ENCODE measurements at places on chromosomes 6 and 20.

DNA sequence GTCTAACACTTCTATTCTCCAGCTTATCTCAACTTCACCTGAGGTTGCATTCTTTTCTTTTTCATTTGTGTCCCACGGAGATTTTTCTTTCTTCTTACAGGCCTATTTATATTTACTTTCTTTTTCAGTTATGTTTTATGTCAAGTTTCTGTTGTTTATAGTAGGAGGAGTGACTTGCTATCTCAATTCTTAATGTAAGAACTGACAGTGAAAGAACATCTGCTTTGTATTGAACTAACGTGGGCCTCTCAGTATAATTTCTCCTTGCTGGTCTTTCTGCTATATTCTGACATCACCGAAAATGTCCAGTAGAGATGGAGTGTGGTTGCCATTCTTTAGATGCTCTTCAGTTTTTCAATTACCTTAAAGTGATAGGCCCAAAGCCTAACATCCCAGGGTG lies 521.7 kb downstream of the EPM2A start:
- DNase-seq, result no peak

GRCh38 chr20:13384132-13384531 lies 163.1 kb downstream of the ISM1 start:
- DNase-seq, result no peak

GRCh38 chr20:38617011-38617829 lies 15.6 kb downstream of the ARHGAP40 start:
- DNase-seq, result no peak

- DNase-seq, result no peak
Measured at GRCh38 chr6:36463676-36464075, 20.9 kb downstream of the KCTD20 start.

DNA sequence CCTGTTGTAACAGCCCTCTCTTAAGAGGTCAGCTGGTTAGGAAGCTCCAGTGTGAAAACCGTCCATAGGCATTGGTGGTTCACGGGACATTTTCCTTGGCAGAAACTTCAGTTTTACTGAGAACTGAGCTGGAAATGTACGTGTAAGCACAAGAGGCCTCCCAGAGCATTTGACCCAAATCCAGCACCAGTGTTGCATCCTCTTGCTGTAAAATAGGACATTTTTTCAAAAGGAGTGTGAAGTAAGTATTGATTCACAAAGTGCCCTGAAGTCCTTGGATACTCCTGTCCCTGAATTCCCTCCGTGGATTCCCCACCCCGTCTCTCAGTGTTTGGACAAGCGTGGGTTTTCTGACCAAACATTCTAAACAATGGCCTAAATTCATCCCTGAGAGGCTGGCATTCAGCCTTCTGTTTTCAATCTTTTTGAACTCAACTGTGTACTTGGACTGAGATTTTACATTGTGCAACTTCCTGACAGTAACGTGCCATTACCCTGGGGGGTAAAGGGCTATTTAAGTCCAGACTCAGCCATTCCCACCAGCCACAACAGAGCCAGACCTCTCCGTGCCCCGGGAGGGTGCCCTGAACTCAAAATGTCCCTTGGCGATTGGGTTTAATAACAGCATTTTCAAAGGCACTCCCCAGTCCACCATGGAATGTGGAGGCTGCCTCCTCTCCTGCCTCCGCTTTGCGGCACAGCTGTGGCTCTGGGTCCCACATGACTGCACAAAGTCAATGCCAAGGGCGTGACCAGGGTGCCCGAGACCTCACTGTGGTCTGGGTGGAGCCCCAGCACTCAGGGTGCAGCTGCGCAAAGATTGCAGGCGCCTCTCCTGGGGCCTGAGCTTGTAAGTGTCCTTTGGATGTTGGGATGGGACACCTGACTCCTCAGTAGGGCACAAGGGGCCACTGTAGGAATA lies 92.7 kb upstream of the AFDN start:
- no peak for DNase-seq

- no peak for DNase-seq
Measured at GRCh38 chr6:52881662-52881995, 27.9 kb downstream of the GSTA3 start.

DNA sequence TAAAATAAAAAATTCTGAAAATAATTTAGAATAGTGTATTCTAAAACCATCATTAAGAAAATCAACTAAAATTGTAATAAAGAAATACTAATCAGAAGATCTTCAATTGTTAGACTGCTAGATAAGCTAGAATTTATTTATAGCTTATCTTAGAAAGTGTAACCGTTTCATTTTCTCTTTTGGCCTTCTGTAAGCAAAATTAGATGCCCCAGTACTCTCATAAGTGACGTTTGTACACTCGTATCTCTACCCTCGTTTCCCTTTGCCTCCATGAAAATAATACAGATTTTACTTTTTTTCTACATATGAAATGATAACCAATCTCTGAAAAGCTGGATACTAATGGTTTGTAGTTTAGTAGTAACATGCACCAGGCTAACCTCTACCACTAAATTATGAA lies 19.8 kb downstream of the DSE start:
- DNase-seq, result no peak

Measured in HEK293T (cell line).